ENCODE measurements at places on chromosomes 1 and 21.

DNA sequence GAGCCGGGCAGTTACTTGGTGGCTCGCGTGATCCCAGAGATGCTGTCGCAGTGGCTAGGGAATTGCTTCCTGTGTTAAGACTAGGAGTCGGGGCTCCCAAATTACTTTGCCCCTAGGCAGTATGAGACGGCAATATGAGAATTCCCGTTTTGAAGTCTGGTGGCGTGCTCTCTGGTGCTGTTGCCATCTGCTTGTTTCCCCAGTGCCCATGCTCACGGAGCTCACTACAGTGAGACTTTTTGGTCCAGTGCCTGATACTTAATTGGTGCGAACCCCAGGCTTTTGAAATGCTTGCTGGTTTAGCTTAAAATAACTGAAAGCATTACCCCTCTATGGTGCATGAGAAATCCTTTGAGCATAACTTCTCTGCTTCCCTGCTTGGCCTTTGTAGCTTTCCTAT, 22.3 kb downstream of the AGT start:
- H3K27ac ChIP-seq: no peak overlapping the region
- no peak for DNase-seq
- no peaks in the 10 kb centered on the region for H3K27me3 ChIP-seq
- H3K4me3 ChIP-seq: no peak overlapping the region

GRCh38 chr1:71001624-71002023, 46.0 kb downstream of the PTGER3 start:
- DNase-seq: peak; percentile 25
- no peak overlapping the region for H3K4me3 ChIP-seq
- no peaks in the 10 kb centered on the region for H3K4me1 ChIP-seq
- H3K27me3 ChIP-seq: no peaks in the 10 kb centered on the region
- H3K27ac ChIP-seq: no peak overlapping the region

DNA sequence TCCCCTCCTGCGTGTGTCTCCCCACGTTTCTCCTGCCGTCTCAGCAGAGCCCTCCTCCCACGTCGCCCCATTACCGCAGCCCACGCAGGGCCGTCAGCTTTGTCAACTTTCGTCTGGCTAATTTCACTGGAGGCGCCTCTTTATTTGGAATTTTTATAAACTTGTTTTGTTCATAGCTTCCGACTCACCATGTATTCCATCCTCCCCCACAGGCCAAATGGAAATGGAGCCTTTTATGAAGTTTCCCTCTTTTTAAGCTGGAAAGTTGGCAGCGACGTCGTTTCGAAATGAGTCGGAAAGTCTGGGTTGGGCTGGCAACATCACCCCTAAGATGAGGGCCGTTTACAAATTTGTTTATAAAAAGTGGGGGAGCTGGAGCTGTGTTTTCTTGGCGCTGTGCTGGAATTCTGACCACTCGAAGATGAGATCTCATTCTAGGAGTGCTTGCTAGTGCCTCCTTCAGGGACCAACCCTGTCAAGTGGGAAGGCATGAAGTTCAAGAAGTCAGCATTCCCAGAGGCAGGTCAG, 23.7 kb upstream of the SLC45A1 start:
- no peak overlapping the region for H3K4me3 ChIP-seq
- no peak for DNase-seq
- no peaks in the 10 kb centered on the region for H3K36me3 ChIP-seq
- H3K4me1 ChIP-seq: no peaks in the 10 kb centered on the region

DNA sequence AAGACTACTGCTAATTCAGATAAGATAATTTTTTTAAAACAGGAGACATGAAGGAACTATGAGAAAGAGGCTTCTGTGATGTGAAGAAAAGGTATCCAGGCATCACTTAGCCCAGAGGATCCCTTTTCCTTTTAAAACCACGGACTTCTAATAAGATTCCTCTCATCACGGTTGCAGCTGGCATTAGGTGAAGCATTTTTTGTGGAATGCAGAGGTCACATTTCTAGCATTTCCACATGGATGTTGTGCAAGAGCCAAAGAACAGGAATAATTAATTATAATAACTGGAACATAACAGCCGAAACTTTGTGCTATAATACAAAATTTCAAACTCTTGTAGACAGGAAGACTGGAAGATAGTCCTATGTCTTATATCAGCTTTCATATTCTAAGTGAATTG, 27.6 kb downstream of the CYP2J2 start:
- DNase-seq: no peak
- no peak overlapping the region for H3K27ac ChIP-seq
- H3K4me1 ChIP-seq: no peaks in the 10 kb centered on the region
- no peaks in the 10 kb centered on the region for H3K27me3 ChIP-seq
- H3K4me3 ChIP-seq: no peak overlapping the region

GRCh38 chr21:35106246-35106835, 57.2 kb upstream of the RUNX1 start:
- no peaks in the 10 kb centered on the region for H3K4me1 ChIP-seq
- H3K27me3 ChIP-seq: no peaks in the 10 kb centered on the region
- no peak overlapping the region for H3K27ac ChIP-seq
- no peaks in the 10 kb centered on the region for H3K36me3 ChIP-seq

DNA sequence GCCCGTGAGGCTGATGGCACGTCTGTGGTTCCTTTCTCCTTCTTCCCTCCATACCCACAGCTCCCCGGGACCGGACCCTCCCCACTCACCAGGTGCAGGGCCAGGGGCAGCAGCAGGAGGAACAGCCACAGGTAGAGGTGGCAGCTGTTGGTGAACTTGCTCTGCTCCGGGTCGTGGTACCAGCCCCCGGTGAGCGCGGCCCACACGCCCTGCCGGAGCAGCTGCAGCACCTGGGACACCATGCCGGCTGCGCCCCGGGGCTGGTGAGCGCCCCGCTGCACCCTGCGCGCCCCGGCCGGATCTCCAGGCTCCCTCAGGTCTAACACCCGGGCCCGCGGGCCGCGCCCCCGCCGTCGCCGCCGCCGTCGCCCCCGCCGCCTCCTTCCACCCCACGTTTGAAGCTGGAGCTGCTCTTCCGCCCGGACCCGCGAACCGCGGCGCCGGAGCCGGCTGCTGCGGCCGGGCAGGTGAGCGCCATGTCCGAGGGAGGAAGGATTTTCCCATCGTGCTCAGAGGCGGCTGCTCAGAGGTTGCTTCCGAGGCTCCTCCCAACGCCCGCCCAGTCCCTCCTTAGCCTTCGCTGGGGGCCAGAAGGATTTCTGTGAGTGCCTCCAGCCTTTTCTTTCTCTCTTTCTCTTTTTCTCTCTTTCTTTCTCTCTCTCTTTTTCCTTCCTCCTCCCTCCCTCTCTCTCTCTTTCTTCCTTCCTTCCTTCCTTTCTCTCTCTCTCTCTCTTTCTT, at the start of gene PCNX2:
Gene PCNX2 (minus strand): TSS at position 489 of the 738 bp plus-strand sequence. CDS start 247 bp downstream, at position 242.
- peak within 1 kb of the TSS; percentile 61 for H3K4me3 ChIP-seq
- H3K27me3 ChIP-seq: peaks cover 31% of the 10 kb centered on the region
- H3K27ac ChIP-seq: peak within 1 kb of the TSS; percentile 23
- peak; percentile 84 for DNase-seq
- H3K36me3 ChIP-seq: no peaks in the 10 kb centered on the region
- peaks cover 22% of the 10 kb centered on the region for H3K4me1 ChIP-seq

GRCh38 chr1:153288634-153289275, 24.0 kb downstream of the PGLYRP3 start:
- H3K27ac ChIP-seq: no peak overlapping the region
- H3K27me3 ChIP-seq: peaks cover 30% of the 10 kb centered on the region
- no peak for DNase-seq
- no peaks in the 10 kb centered on the region for H3K36me3 ChIP-seq
- no peaks in the 10 kb centered on the region for H3K4me1 ChIP-seq

DNA sequence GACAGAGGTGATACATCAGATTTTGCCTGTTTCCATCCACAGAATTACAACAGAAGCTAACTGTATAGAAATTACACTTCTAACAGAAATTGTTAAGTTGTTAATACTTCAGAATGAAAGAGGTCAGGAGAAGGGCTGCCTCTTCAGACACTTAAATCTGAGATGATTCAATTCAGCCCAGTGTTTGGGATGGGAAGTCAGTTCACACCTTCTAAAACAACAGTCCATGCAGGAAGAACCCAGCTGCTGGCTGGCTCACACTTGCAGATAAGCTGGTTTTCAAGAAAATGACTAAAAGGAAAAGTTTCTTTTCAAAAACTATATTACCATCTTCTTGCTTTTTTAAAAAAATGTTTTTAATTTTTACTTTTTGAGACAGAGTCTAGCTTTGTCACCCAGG, 132.4 kb downstream of the SMYD2 start:
- no peak for DNase-seq
- H3K4me3 ChIP-seq: no peak overlapping the region
- no peak overlapping the region for H3K27ac ChIP-seq
- H3K36me3 ChIP-seq: no peaks in the 10 kb centered on the region

DNA sequence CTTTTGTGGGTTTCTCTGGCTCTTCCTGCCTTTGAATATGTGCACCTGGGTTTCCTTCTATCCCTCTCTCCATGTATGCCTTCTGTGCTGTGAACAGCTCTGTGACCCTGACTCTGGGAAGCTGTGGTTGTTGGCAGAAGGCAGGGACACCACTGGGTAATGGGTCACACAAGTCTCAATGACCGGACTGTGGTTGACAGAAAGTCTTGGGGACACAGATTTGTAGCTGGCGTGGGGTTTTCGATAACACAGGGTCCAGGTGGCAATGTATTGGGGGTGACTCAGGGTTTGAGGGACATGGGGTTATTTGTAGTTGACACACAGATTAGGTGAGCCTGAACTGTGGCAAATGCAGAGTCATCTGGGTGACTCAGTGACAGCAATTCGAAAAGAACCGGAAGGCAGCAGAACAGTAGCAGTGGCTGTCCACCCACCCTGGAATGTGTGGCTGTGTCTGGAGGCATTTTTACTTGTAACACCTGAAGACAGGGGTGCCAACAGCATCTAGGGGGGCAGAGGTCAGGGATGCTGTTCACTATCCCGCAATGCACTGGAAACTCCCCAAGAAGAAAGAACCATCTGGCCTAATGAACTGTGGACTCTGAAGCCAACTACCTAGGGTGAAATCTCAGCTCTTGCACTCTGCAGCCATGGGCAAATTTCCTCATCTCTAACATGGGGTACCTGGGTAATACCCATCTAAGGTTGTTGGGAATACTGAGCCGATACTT, 13.0 kb upstream of the SLC6A9 start:
- H3K27ac ChIP-seq: no peak overlapping the region
- H3K36me3 ChIP-seq: no peaks in the 10 kb centered on the region
- H3K27me3 ChIP-seq: no peaks in the 10 kb centered on the region
- H3K4me3 ChIP-seq: no peak overlapping the region
- H3K4me1 ChIP-seq: no peaks in the 10 kb centered on the region

- H3K36me3 ChIP-seq: no peaks in the 10 kb centered on the region
- no peaks in the 10 kb centered on the region for H3K4me1 ChIP-seq
- no peak for DNase-seq
- H3K27me3 ChIP-seq: no peaks in the 10 kb centered on the region
Observed at GRCh38 chr1:226443033-226443432, 35.1 kb upstream of the PARP1 start.

- H3K27ac ChIP-seq: no peak overlapping the region
- no peak overlapping the region for H3K4me3 ChIP-seq
- no peak for DNase-seq
- no peaks in the 10 kb centered on the region for H3K27me3 ChIP-seq
- H3K36me3 ChIP-seq: no peaks in the 10 kb centered on the region
Observed at GRCh38 chr1:83725735-83726360, 273.1 kb downstream of the TTLL7 start.

- no peak overlapping the region for H3K27ac ChIP-seq
- H3K27me3 ChIP-seq: no peaks in the 10 kb centered on the region
- no peaks in the 10 kb centered on the region for H3K36me3 ChIP-seq
- no peak for DNase-seq
- no peaks in the 10 kb centered on the region for H3K4me1 ChIP-seq
Observed at GRCh38 chr21:27246741-27247140, 279.9 kb upstream of the ADAMTS5 start.

DNA sequence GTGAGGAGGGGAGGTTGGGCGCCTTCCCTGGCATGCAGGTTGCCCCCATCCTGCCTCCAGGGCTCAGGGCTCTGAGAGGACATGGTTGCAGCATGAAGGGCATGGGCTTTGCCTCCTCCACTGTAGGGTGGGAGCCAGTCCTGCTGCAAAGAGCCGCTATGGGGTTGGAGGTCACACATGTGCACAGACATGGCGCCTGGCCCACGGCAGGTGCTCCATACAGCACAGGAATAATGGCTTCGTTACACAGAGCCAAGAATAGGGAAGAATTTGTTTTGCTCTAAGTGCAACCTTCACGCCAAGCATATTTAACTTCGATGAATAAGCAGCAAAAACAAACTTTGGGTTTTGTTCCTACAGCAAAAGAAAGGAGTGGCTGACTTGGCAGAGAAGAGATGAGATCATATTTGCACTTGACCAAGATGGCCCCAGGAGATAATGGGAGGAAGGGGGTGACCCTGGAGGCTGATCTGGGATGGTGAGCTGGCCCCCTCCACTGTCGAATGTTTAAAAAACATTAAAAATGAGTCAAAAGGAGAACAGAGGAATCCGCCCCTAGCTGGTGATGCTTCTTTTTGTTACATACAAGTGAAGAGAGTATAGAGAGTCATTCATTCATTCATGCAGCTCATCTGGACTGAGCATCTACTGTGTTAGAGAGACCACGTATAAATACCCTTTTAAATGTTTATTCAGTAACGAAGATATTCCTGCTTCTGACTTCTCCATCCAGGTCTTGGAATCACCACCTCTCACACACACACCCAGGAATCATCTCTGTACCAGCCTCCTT, 12.4 kb upstream of the C2CD2 start:
- H3K4me3 ChIP-seq: no peak overlapping the region
- H3K4me1 ChIP-seq: no peaks in the 10 kb centered on the region
- no peak overlapping the region for H3K27ac ChIP-seq
- DNase-seq: no peak

GRCh38 chr1:165823552-165824268, 3.7 kb upstream of the UCK2 start:
- no peak overlapping the region for H3K4me3 ChIP-seq
- H3K27ac ChIP-seq: no peak overlapping the region
- DNase-seq: no peak
- peaks cover 8% of the 10 kb centered on the region for H3K27me3 ChIP-seq
- peaks cover 10% of the 10 kb centered on the region for H3K4me1 ChIP-seq

DNA sequence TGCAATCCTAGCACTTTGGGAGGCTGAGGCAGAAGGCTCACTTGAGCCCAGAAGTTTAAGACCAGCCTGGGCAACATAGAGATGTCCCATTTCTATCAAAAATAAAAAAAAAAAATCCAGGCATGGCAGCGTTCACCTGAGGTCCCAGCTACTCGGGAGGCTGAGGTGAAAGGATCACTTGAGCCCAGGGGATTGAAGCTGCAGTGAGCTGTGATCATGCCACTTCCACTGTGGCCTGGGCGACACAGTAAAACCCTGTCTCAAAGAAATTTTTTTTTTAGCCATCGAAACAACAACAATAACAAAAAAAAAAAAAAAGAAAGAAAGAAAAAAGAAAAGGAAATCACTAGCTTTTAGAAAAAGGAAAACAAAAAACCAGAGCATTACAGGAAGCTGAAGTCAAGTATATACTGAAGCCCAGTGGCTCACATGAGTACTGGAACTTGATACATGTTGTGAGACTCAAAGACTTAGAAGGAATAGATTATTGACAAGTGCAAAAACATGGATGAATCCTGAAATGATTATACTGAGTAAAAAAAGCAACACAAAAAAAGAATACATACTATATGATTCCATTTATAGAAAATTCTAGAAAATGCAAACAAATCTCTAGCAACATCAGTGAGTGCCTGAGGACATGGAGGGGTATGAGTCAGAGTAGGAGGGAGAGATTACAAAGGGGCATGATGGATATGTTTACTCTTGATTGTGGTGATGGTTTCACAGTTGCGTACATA, 6.1 kb upstream of the RABGAP1L start:
- no peak overlapping the region for H3K27ac ChIP-seq
- H3K27me3 ChIP-seq: no peaks in the 10 kb centered on the region
- H3K4me3 ChIP-seq: no peak overlapping the region
- H3K4me1 ChIP-seq: peaks cover 2% of the 10 kb centered on the region
- DNase-seq: no peak
